Stimulated activated CD8-positive, alpha-beta memory T cell treated with anti-CD3 and anti-CD28 coated beads, Interleukin-4, amount 100 ng/mL, for 1 hour (primary cell): ENCODE measurements at places on chromosomes 16 and 17.
A peak's percentile ranks its signal among the peaks of the same experiment; 100 is the strongest.

GRCh38 chr16:70651524-70651923 lies 5.2 kb downstream of the IL34 start:
- no peak for DNase-seq

GRCh38 chr16:88884569-88885271 lies 18.3 kb upstream of the PABPN1L start:
- DNase-seq = no peak

DNA sequence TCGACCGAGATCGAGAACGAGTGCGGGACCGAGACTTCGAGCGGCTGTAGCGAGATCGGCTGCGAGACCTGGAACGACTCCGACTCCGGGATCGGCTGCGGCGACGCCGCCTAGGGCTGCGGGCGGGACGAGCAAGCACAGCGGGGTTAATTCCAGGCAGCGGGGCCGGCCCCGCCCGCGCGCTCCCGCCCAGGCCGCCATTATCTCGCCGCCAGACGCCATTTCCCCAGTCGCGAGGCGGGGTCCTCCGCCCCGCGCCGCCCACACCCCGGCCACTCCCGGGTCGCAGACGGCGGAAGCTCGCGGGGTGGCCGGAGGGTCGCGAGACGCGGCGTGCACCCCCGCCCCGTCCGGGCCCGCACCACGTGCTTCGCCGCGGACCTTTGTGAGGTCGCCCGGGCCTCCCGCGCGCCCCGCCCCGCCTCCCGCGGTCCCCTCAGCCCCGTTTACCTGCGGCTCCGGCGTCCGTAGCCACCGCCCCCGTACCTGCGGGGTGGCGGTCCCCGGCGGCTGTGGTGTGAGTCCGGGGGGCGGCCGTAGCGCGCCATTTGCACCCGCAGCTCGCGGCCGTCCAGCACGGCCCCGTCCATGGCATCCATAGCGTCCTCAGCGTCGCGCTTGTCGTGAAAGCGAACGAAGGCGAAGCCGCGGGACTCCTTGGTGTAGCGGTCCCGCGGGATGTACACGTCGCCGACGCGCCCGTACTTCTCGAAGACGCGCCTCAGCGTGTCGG lies 616 bp downstream of the SRSF2 start:
- peak; percentile 39 for DNase-seq

DNA sequence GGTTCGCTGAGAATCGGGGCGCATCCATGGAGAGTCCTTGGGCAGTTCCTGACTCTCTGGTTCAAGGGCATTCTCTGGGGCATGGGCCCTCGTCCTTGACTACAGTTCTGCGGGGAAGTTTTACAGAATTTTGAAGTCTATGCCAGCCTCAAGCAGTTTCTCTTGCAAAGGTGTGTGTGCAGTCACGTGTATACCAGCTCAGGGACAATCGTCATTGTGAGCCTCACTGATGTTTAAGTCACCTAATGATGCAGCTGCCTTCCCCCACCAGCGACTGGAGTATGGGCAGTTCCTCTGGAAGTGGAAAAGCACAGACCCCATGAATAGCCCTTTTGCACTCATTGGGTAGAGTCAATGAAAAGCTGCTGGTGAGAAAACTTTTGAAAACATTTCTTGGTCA lies 1.3 kb downstream of the PLCG2 start:
- DNase-seq = no peak

DNA sequence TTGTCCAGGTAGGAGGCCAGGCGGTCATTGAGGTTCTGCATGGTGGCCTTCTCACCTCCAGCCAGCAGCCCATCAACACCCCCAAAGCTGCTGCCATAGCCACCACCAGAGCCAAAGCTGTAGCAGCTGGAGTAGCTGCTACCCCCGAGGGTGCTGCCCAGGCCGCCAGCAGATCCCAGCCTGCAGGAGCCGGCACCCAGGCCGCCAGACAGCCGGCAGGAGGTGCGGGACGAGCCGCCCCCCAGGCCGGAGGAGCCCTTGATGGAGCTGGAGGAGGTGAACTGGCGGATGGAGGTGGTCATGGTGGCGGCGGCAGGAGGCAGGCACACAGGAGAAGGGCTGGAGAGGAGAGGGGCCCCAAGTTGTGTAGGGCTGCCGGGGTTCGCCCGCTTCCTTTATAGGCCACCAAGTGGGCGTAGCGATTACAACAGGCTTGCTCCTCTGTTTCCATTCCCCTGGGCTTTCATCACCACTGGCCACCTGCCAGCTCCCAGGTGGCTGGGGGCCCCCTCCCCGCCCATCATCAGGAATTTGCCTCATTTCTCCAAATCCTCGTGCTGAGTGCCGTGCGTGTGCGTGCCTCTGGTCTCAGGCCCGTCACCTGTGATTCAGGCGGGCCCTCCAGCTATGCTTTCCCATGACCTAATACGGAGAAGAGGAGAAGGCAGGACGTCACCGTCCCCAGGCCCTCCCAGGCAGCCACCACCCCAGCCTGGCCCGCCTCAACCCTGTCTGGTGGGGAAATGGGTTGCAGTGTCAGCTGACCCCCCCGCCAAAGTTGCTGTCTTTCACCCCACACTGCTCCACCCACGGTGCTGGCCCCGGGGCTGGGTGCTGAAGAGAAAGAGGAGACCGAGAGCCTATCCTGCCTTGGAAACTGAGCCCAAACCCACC lies at the start of gene KRT17:
TSS of gene KRT17 (minus strand) at position 368 of the 894 bp plus-strand sequence. CDS start at position 302, 66 bp downstream.
- no peak for DNase-seq

GRCh38 chr17:17808706-17809432 lies 27.9 kb downstream of the SREBF1 start:
- DNase-seq = no peak

GRCh38 chr17:329784-330420 lies 22.7 kb downstream of the RPH3AL start:
- no peak for DNase-seq

DNA sequence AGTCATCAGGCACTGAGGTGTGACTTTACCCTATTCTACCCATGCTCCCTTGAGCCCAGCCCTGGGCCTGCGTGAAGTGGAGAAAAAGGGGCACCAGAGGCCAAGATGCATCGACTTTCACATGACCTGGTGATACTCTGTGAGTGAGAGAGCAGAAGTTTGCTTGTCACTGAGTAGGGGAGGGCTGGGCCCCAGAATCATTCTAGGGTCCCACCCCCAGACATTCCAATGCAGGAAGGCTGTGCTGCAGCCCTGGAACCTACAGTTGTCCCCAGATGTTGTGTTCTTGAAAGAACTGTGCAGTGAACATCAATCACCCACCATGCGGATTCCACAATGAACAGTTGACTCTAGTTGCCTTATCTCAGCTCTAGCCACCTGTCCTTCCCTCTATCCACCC lies 6.2 kb upstream of the RMI2 start:
- DNase-seq = no peak

- DNase-seq = no peak
These were observed 10.9 kb downstream of the SEC14L5 start for GRCh38 chr16:4968879-4969483.

DNA sequence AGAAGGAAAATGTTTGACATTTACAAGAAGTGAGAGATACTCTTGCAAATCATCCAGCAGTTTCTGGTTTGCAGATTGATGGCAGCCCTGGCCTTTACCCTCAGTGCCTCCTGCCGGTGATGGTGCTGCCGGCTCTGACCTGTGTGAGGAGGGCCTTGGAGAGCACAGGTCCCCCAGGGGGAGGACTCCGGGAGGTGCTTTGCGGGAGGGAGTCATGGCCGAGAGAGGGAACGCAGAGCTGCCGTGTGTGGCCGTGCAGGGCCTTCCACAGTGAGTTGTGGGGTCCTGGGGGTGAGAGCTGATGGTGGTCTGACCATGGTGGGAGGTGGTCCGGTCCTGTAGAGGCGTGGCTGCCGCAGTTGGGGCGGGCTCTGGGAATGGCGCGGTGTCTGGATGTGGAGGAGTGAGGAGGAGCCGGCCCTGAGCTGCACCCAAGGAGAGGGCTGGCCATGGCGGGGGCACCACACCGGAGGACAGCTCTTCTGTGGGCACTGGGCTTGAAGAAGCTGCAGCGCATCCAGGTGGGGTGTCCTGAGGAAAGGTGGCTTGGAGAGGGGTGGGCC lies 28.0 kb upstream of the ZNF750 start:
- no peak for DNase-seq

DNA sequence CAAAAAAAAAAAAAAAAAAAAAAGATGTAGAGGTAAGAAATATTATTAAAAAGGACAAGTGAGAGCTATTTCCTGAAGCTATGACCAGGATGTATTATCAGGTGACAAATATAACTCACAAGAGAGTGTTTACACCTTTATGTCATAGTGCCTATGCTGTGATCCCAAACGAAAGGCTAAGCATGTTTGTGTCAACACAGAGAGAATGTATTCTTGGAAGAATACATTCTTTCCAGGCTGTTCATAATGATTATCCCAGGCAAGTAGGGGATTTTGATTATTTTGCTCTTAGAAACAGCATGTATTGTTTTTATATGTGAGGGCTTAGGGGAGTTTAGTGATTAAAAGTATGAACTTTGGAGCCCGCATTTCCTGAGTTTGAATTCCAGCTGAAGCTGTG lies 175.0 kb downstream of the SPECC1 start:
- no peak for DNase-seq
